Heart left ventricle (tissue), 16 donors: ENCODE measurements at places on chromosomes 6 and 20.

DNA sequence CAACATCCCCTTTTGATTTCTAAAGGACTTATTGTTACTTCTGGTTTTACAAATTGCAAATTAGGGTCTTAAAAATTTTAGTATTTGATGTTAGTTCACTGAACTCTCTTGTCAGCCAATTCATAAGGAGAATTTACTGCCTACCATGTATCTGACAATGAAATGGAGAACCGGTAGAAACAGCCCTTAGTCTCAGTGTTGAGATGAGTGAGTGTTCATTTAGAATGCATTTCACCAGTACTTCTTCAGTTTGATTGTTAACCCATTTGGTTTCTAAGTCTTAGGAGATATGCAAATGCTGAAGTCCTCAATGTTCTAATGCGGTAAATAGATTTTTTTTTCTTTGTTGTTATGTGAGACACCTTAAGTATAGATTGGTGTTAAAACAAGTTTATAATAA is 616.3 kb upstream of the FLRT3 start:
- no peak for DNase-seq

DNA sequence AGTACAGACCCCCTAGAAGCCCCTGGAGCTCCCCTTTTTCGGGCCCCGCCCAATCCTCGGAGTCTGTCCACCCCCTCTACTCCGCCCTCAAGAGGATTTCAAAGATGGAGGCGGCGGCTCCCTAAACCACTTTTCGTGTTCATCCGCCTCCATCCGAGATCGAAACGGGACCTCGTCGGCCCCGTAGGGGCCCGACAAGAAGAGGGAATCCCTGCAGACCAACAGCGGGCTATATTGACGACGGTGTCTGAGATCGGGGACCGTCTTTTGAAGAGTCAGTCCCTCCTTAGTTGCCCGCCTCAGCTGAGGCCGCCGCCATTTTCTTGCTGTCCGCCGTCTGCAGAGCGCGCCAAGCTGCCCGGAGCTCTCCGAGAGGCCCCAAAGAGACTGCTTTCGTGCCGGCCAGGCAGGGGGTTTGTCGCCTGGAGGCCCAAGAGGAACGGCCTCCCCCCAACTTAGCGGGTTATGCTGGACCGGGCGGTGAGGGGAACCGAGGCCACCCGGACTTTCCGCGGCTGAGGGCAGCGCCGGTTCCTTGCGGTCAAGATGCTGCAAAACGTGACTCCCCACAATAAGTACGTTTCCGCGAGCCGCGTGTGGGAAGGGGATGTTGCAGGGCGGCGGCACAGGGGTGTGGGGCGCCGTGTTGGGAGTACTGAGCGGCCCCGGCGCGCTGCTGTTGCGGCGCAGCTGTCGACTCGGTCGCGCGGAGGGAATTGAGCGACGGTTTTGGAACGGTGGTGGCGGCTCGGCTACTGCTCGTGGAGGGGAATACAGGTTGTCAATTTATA is 4.2 kb downstream of the BRD2 start:
- DNase-seq, result peak; percentile 48

- no peak for DNase-seq
Observed at GRCh38 chr6:135675862-135676261, 175.6 kb upstream of the PDE7B start.

GRCh38 chr6:55141611-55142010 is 32.7 kb upstream of the HCRTR2 start:
- DNase-seq, result no peak

DNA sequence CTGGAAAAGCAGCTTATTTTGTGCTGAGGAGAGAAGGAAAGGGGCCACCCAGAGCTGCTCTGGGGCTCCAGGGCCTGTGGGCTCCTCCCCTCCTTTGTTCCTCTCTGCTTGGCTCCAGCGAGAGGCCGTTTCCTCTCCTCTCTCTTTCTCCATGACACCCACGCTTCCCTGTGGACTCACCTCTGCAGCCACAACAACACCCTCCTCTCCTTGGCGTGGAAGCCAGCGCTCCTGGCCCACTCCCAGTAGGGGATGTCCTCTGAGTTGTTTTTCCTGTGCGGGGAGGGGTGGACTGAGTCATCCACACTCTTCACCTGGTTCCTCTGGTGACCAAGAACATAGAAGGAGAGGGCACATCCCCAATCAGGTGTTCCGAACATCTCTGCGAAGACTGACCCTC is 4.9 kb upstream of the CDSN start:
- DNase-seq, result peak; percentile 44

GRCh38 chr6:153024709-153025017 is 22.2 kb upstream of the MTRF1L start:
- DNase-seq, result no peak

DNA sequence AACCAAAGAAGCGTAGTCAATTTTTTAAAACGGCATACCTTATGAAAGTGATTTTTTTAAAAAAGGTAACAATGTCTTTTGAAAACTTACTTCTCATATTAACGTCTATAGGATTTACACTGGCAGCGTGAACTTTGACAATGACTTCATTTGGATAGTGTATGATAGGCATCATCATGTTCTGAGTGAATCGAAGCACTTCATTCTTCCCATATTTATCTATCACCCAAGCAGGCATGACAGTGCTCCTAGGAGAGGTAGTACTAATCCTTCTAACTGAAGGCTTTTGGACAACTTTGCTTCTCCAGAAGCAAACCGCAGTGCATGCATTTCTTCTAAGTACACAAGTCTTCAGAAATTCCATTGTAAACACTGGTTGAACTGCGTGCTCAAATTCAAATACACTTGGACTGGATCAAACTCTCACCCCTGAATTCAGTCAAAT is 618 bp downstream of the RTN4IP1 start:
- no peak for DNase-seq

DNA sequence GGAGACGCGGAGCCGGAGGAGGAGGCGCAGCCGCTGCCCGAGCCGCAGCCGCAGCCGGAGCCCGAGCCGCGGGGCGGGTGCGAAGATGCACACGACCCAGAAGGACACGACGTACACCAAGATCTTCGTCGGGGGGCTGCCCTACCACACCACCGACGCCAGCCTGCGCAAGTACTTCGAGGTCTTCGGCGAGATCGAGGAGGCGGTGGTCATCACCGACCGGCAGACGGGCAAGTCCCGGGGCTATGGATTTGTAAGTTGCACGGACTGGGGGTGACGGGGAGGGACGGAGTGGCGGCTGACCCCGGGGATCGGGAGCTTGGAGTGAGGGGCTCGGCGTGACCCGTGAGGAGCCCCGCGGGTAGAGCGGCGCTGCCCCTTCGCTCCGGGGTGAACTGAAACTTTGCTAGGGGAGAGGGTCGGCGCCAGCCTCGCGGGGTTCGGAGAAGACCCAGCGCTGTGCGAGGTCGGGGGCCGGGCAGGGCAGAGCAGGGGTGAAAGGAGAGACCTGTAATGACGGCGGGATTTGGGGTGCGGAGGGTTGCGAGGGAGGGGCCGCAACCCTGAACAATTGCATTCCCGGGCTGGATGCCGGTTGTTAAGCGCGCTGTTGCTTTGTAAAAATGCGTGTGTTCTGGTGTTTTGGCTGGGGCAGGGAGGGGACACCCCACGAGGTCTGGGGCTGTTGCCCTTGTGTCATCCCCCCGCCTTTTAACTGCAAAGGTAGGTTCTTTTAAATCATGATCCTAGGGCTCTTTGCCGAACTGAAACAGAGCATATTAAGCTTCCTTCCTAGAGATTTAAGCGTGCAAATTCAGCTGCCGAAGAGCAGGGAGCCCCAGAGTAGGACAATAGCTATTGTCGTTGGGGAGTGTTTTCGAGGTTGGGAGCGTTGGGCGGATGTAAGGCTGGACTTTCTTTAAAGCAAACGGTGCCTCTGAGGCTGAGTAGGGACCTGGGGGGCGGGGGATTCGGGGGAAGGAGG is 628 bp downstream of the RBM24 start:
- no peak for DNase-seq
